ENCODE measurements at places on chromosomes 5 and 9. TPM values are rescaled to one million over a fixed set of nuclear protein-coding genes. Genes with fewer than 3 reads are reported as not detected.

Gene SH3TC2
- polyA plus RNA-seq: 2.1 TPM

Gene PCDHGA11
- 1.6 TPM for polyA plus RNA-seq

GRCh38 chr5:143527808-143528207 lies 124.3 kb upstream of the NR3C1 start:
- no peak for DNase-seq

Gene PPP3R2
- polyA plus RNA-seq: not detected

GRCh38 chr9:121688146-121688680 lies 36.8 kb downstream of the DAB2IP start:
- DNase-seq: peak; percentile 53

DNA sequence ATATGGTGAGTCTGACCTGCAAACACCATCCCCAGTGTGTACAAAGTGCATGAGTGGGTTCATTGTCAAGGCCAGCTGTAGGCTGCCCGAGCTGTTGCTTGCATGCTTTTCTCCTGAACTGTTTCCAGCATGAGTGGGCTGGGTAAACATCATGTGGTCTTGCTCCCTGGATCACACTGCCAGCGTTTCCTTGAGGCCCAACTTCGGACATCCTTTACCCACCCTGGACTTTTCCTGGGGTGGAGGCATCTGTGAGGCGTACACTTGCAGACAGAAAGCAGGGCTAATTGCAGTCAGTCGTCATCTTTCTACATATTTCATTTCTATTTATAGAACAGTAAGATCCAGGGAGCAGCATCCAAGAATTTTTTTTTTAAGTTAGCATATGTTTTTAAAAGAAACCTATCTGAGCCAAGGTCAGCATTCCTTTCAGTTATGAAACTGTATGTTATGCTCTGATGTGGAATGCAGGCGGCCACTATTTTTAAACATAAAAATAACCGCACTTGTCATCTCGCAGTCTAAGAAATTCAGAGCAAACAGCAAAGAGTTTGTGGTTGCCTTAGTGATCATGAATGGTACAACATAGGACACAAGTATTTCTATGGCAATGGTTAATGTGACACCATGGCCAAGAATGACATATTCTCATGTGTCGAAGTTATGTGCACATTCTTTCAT lies 106.5 kb upstream of the DMRT1 start:
- no peak for DNase-seq

DNA sequence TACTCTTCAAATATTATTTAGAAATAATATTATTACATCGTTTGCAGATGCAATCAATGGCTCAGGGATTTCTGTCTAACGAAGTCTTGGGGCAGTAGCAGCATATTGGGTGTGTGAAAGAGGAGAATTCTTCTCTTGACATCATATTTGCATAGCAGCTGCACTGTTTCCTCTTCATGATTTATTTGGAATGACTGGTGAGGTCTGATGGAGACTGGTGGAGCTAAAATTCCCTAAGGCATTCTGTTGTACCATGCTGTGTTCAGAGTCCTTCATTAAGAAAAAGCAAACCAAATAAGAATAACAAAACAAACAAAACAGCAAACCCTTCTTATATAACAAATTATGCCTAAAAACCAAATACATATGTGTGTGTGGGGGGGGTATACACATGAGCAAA lies 177.6 kb downstream of the DIRAS2 start:
- peak; percentile 16 for DNase-seq

- peak; percentile 18 for DNase-seq
Observed at GRCh38 chr5:170860818-170861666, 776 bp upstream of the RANBP17 start.
